Stimulated activated CD8-positive, alpha-beta memory T cell treated with anti-CD3 and anti-CD28 coated beads, Interleukin-4, amount 100 ng/mL, for 1 hour (primary cell): ENCODE measurements at places on chromosomes 7 and 10.

- DNase-seq = no peak
These were observed 4.4 kb downstream of the PON3 start for GRCh38 chr7:95391761-95392160.

DNA sequence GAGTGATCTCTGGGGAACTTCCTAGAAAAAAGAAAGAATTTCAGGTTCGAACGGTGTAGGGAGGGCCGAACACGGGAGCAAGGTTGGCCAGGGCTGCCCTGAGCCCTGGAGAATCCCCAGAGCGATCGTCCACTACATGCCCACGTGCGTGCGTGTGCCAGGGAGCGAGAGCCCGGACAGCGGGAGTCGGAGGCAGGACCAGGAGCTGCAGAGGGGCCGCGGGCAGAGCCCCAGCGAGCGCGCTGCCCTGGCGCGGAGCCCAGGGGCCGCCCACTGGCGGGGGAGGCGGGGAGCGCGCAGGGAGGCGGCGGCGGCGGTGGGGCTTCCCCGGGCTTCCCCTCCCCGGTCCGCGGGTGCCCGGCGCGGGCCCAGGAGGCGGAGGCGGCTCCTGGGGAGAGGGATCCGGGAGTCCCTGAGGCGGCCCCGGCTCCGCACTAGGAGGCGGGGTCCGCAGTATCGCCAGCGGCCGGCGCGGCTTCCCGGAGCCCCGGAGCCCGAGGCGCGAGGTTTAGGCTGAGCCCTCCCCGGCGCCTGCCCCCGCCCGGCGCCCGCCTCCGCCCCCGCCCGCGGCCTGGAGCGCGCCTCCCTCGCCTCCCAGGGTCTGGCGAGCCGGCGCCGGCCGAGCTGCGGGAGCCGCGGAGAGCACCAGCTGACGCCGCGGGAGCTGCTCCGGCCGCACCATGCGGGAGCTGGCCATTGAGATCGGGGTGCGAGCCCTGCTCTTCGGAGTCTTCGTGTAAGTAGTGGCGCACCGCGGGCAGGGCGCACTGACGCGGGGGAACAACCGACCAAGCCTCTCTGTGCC lies at the start of gene PLPP4:
Gene PLPP4, plus strand, starts transcription at position 602 of the 805 bp plus-strand sequence. Its CDS starts 79 bp downstream, at position 681.
- no peak for DNase-seq

DNA sequence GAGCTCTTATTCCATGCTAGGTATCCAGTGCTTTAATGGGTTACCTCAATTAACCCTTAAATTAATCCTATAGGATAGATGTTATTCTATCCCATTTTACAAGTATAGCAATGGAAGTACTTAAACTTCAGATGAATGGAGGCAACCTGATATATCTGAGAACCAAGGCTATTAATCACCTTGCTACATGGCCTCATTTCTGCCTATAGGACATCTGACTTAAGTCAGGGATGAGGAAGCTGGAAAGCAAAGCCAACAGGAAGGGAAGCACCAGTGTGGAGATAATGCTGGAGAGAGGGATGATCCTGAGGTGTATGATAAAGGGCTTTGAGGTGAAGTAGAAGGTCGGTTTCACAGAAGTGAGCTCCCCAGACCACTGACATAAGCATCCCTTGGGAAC lies 132.3 kb downstream of the CHN2 start:
- no peak for DNase-seq

- DNase-seq = no peak
These were observed 15.7 kb upstream of the CRYGN start for GRCh38 chr7:151455690-151456089.

DNA sequence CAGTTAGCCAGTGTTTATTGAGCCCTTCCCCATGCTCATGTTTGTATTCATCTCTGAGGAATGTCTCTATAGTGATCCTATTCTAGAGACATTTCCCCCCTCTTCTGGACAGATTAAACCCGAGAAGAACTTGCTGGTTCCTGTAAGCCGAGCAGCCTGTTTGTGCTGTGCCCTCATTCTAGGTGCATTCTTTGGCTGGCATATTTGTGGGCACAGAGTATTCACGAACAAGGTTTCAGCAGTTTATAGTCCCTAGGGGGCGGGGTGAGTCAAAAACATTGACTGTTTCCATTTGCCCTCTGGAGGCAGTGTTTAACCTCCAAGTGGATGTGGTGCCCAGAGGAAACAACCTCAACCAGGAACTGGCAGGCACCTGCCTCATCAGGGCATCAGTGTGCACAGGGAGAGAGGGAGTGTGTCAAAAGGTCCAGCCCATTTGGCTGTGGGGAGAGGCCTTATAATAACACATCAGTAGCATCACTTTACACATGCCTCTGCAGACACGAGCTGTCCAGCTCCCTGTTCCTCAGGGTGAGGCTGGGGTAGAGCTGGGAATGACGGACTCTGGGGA lies 273.3 kb upstream of the LRGUK start:
- DNase-seq = no peak

DNA sequence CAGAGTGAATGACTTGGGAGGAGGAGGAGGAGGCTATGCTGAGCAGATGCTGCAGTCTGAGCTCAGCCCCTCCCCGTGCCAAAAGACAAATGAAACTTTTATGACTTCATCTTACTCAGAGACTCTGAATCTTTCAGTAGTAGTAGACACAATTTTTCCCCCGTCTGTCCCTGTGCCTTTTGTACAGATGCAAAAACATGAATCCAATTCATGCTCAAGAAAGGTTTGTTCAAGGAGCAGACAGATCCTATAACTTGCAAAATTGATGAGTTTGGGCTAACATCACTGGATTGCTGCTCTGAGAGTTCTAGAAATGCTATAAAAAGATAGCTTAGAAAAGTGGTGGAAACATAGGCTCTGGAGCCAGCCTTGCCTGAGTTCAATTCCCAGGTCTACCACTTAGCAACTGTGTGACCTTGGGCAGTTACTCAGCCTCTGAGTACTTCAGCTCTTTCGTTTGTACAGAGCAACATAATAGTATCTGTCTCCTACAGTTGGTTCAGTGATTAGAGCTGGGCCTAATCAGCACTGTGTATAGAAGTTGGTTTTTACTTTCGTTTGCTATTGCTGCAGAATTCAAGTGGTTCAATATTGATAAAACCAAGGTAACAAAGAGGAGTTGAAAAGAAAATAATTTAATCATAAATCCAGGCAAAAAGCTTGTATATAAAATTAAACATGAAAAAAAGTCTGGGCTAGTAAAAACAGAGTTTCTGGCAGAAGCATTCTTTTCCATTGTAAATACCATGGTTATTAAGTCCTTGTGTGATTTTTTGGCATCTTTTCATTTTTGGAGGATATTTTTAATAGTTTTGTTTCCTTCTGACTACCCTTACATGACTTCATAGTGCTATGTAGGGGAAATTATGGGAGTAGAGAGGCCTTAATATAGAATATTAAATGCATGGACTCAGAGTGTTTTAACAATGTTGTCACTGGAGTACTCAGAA lies 174.2 kb upstream of the ZNF32 start:
- DNase-seq = no peak

- DNase-seq = no peak
These were observed 4.4 kb upstream of the GLI3 start for GRCh38 chr7:42241424-42241823.

DNA sequence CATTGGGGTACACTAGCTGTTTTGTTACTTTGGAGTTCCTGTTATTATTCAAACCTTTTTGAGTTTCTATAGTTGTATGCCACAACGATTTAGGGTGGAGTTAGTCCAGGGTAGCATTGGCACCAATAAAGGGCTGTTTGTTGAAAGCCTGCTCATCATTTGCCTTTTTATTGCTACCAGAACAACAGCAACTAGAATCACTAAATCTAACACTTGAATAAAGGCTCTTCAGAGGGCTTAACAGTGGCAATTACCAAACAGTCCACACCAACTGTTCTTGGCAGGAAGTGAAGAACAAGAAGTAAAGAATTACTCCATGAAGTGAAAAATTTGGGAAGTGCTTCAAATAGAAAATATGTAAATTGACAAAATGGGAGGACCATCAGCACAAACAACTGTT lies 621.4 kb downstream of the PHTF2 start:
- DNase-seq = no peak

DNA sequence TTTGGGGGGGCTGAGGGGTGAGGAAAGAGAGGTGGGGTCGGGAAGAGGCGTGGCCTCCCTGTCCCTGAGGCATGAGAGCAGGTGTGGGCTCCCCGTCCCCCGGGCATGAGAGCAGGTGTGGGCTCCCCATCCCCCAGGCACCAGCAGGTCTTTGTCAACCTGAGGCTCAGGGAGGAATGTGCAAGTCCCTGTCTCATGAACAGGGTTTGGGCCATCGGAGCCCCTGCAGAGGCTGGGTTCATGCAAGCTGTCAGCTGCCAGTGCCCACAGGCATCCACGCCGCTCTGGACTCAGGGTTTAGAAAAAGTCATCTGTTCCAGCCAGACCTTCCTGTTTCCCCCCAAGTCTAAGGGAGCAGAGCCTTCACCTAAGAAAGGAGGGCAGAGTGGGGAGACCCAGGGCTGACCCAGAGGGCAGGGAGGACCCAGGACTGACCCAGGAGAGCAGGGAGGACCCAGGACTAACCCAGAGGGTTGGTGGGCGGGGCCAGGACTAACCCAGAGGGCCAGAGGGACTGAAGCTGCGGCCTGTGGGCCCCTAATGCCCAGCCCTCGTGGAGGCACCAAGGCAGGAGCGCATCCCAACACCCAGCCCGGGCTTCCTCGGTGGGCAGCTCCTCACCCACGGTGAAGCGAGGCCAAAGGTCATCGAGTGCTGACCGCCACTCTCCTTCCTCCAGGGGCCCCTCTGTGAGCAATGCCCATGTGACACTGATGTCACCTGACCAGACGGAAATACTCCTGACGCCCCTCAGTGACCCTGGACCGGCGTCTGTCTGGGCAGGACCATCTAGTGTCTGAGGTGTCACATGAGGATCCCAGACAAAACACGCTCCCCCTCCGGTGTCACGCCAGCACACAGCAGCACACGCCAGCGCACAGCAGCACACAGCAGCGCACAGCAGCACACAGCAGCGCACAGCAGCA lies 28.9 kb upstream of the GPR146 start:
- no peak for DNase-seq

- no peak for DNase-seq
These were observed 229.2 kb downstream of the CELF2 start for GRCh38 chr10:11246752-11247467.

- DNase-seq = no peak
These were observed 85.0 kb downstream of the ANKRD61 start for GRCh38 chr7:6116211-6116610.

DNA sequence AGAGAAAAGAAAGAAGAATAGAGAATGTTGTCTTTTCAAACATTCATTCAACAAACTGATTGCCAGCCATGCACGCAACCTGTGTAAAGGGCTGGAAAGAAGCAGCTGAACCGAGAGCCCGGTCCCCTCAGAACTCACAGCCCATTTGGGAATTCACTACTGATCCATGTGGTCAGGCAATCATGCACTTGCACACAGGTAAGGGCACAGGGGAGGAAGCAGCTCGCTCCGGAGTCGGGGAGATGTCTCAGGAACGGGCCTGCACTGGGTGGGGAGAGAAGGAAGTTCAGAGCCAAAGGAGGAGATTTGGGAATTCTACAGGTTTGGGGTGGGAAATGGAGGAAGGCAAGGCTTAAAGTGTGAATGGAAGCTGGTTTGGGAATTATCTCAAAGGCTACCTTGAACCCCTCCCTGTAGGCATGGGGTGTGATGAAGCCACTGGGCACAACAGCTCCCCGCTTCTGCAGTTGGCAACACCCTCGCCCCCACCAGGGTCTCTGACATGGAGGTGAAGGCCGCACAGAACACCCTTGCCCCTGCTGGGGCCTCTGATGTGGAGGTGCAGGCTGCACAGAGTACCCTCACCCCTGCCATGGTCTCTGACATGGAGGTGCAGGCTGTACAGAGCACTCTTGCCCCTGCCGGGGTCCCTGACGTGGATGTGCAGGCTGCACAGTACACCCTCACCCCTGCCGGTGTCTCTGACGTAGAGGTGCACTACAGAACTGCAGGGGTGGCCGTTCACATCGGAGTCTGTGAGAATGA lies 194.4 kb upstream of the RNF32 start:
- DNase-seq = no peak

GRCh38 chr10:22244855-22245254 lies 27.0 kb upstream of the EBLN1 start:
- DNase-seq = no peak
